ENCODE measurements at places on chromosomes 1 and 21.
A peak's percentile ranks its signal among the peaks of the same experiment; 100 is the strongest.

- DNase-seq: no peak
Measured at GRCh38 chr1:156100205-156100995, 14.1 kb upstream of the LMNA start.

- DNase-seq: no peak
Measured at GRCh38 chr1:63316984-63317816, 5.2 kb upstream of the FOXD3 start.

- DNase-seq: no peak
Measured at GRCh38 chr1:11740258-11741192, 4.6 kb downstream of the AGTRAP start.

DNA sequence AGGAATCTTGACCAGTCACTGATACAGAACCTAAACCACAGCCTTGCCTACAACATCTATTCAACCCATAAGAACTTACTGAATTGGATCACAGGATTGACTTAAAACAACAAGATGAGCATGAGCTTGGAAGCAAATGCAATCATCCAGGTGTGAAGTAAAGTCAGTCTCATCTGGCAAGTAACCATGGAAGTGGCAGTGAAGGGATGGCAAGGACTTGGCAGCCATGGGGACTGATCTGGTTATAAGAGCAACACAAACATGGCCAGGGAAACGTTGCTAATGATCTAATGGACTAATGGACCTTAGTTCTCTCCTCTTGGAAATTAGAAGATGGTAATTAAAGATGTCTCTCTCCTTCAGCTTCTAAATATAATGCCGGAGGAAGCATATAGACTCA is 133.1 kb downstream of the VAV3 start:
- no peak for DNase-seq

DNA sequence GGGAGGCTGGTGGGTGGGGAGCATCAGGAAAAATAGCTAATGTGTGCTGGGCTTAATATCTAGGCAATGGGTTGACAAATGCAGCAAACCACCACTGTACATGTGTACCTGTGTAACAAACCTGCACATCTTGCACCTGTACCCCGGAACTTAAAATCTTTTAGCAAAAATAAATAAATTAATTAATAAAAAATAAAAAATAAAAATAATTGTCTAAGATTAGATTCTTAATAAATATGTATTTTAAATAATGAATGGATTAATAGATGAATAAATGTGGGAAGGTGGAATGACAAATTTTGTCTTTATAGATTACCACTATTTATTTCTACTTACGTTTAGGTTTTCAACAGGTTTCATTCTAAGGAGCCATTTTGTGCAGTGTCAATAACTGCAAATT is 563.5 kb upstream of the B3GALT2 start:
- DNase-seq: no peak

- no peak for DNase-seq
Measured at GRCh38 chr1:175734642-175735041, 8.8 kb downstream of the TNR start.

- DNase-seq: no peak
Measured at GRCh38 chr21:43740497-43741156, 21.7 kb downstream of the PDXK start.

GRCh38 chr21:22083899-22084298 is 1085.7 kb downstream of the NCAM2 start:
- no peak for DNase-seq

- DNase-seq: no peak
Measured at GRCh38 chr1:55259911-55260609, 44.9 kb upstream of the USP24 start.

DNA sequence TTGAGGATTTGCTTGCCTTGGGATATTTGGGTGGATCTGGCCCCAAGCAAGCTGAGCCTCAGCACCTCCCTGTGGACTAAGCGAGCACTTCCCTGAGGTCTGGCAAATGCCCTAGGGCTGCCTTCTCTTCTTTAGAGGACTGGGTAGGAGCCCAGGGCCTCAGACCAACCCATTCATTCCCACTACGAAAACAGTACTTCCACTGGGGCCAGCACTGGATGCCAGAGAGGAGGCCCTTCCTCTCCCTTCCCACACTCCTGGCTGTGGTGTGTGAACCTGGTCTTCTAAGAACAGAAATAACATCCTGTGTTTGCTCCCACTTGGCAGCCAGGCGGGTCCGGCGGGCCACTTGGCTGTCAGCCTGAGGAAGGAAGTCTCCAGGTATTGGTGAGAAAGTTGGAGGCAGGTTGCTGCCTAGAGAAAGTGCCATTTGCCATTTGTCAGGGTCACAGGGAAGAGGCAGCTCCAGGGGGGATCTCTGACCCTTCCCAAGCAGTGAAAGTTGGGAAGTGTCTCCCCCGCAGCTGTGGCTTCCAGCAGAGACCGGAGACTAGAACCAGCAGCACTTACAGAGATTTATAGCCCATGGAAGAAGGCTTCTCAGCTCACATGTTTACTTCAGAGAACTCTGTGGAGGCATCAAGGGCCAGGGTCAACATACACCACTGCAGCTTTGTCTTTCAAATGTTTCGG is 323.5 kb downstream of the SIPA1L2 start:
- no peak for DNase-seq

GRCh38 chr1:219573960-219574359 is 38.9 kb downstream of the ZC3H11B start:
- DNase-seq: no peak

DNA sequence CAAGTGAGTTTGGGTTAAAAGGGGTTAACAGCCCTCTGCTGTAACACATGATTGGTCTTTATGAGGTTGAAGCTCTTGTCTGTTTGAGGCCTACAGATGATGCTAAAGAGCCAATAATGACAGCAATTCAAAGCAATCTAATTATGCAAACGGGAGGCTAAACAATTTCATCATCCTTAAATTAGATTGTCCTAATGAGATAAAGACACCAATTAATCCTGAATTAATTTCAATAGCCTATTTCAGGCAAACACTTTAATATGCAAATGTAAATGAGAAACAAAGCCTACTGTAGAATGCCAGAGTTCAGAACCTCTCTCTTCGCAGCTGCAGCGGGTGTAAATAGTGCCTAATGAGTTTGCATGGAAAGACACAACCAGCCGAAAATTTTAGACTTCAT is 504.7 kb upstream of the PBX1 start:
- DNase-seq: no peak

- no peak for DNase-seq
Measured at GRCh38 chr1:181124291-181124751, 35.8 kb downstream of the IER5 start.

GRCh38 chr1:244970744-244971551 is 106.6 kb upstream of the HNRNPU start:
- DNase-seq: peak; percentile 71

DNA sequence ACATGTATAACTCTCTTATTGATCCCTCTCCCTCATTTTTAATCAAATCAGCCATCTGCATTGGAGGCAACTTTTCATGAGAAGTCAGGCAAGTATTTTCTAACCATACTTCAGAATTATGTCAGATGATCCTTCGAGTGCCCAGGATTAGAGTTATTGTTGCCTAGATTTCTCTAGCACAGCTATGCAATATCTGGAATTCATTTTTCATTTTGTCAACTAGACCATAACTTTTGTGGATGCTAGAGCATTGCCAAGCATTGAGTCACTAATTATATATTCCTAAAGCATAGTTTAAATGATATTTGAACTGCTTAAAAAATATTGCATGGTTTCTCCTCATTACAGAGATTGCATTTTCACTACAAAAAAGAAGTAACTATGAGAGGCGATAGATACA is 21.2 kb downstream of the HFM1 start:
- DNase-seq: no peak

- DNase-seq: no peak
Measured at GRCh38 chr1:3469849-3470649, 15.6 kb downstream of the ARHGEF16 start.

DNA sequence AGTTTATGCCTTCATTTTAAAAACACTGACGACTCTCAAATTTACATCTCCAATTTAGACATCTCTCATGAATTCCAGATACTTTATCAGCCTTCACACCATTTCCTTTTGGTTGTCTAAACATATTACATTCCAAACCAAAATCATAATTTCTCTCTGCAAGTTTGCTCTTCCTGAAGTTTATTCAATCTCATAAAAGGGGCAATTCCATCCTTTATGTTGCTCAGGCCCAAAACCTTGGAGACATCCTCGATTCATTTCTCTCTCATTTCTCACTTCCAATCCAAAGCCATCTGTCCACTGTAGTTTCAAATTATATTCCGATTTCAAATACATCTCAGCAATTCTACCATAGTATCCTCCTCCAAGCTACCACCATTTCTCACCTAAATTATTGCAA is 74.0 kb downstream of the FYB2 start:
- no peak for DNase-seq

- DNase-seq: no peak
Measured at GRCh38 chr1:225425201-225425786, 2.5 kb downstream of the LBR start.

GRCh38 chr1:164534863-164535610 is 23.9 kb upstream of the PBX1 start:
- no peak for DNase-seq

GRCh38 chr21:41477641-41478318 is 30.2 kb downstream of the TMPRSS2 start:
- DNase-seq: no peak

GRCh38 chr1:114618606-114619005 is 37.2 kb upstream of the BCAS2 start:
- no peak for DNase-seq

DNA sequence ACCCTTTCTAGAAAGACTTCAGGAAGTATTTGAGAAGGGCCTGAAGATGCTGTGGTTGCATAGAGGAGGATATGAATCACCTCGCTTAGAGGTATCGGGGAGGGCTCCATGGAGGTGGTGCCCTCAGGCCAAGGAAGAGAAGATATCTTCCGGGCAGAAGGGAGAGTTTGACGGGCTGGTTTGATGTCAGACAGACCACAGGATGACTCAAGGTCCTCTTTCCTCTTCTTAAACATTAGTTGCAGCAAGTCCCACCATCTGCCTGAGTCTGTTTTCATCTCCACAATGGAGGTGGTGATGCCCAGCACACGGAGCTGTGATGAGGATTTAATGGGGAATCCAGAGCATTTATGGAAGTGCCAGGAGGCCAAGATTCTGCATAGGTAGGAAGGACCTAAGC is 25.1 kb upstream of the RUNX3 start:
- DNase-seq: no peak

GRCh38 chr1:17755120-17755519 is at the start of gene ACTL8:
ACTL8 (plus strand) TSS chr1:17755333; CDS start chr1:17823009, 67,676 bp downstream.
- DNase-seq: no peak

- DNase-seq: peak; percentile 2
Measured at GRCh38 chr1:48674641-48675040, 102.0 kb downstream of the BEND5 start.

DNA sequence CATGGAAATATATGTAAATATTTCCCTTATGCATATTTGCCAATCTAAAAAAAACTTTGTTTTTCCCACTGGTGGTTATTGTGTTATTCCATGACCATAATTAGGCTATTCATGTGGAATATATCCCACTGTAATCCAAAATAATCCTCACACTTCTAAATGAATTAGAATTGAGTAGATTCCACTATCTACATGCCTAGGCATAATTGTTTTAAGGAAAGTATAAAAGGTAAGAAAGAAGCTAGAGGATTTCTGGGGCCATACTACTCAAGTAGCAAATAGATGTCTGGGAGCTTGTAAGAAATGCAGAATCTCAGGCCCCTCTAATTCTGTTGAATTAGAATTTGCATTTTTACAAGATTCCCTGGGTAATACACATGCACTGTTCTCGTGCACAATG is 83.5 kb upstream of the RRP15 start:
- DNase-seq: no peak

DNA sequence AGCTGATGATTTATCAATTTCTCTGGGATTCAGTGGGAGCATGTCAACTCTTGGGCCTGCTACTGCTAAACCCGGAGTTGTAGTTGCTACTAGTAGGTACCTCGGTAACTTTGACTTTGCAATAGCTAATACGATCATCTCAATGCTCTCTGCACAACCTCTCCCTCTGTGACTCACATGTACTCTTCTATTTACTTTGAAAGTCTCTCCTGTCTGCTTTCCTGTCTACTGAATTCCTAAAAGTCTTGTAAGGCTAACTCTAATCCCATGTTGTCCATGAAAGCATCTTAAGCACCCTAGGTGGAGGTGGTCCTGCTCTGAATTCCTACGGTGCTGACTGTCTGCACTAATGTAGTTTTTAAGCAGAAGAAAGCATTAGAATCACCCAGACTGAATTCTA is 29.3 kb downstream of the SLC9C2 start:
- DNase-seq: no peak

- DNase-seq: no peak
Measured at GRCh38 chr1:231278100-231278790, 37.2 kb downstream of the GNPAT start.

DNA sequence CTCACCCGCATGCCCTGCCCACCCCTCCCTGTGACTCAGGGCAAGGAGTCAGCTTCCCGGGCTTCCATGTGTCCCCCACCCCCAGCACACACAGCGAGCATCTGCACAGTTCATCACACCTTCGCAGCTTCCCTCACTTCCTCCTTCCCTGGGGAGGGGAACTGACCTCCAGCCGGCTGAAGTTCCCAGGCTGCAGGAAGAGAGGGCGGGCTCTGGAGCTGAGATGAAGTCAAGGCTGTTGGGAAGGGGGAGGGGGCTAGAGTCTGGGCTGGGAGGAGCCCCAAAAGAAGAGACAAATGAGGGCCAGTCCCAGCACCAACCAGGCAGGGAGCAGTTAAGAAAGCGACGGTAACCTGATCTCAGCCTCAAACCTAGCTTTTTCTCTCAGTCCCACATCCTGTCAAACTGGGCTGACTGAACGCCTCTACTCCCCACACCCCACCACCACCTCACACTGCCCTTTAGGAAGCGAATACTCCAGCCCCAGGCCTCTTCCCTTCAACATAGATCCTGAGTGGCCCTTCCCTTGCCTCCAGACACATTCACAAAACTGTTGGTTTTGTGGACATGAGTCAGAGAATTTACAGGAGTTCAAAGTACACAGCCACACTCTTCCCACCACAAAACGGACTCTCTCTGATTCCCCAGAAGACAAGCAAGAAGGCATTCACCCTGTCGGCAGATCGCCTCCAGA is 1.8 kb downstream of the RHOC start:
- peak; percentile 82 for DNase-seq

GRCh38 chr21:29114765-29115500 is 15.5 kb upstream of the MAP3K7CL start:
- no peak for DNase-seq

DNA sequence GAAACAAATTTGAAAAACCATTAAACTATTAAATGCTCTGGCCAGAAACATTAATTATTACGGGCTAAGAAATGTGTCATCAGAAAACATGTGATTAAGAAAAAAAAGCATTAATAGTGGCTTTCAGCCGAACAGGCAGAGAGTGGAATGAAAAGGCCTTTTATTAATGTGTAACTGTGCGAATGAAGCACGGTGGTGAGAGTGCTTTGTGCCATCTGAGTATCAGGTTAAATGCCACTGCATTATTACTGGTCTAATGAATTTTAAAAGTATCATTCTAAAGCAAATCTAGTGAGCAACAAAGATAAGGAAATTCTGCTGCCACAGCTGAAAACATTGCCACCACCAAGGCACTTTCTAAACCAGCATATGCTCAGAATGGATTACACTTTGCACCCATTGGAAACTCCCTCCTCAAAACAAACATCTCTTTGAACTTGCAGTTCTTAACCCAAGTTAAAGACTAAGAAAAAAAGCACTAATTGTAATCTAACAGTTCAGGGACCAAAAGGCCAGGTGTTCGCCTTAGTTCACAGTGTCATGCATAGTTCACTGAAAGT is 30.0 kb upstream of the SSX2IP start:
- no peak for DNase-seq

Data from AG04449 (cell line).